ENCODE measurements at places on chromosomes 16 and 17. TPM values are rescaled to one million over a fixed set of nuclear protein-coding genes. Genes with fewer than 3 reads are reported as not detected.
A peak's percentile ranks its signal among the peaks of the same experiment; 100 is the strongest.

PRR11 gene
- total RNA-seq = 1.5 TPM

- H3K4me3 ChIP-seq = no peak overlapping the region
- no peak overlapping the region for H3K27ac ChIP-seq
- peaks cover 89% of the 10 kb centered on the region for H3K36me3 ChIP-seq
- DNase-seq = no peak
These were observed 20.0 kb downstream of the CLUAP1 start for GRCh38 chr16:3520841-3521240.

- H3K36me3 ChIP-seq = peaks cover 1% of the 10 kb centered on the region
- H3K27ac ChIP-seq = no peak overlapping the region
- no peaks in the 10 kb centered on the region for H3K27me3 ChIP-seq
- no peak for DNase-seq
These were observed 76.9 kb downstream of the MRTFB start for GRCh38 chr16:14148016-14148415.

DNA sequence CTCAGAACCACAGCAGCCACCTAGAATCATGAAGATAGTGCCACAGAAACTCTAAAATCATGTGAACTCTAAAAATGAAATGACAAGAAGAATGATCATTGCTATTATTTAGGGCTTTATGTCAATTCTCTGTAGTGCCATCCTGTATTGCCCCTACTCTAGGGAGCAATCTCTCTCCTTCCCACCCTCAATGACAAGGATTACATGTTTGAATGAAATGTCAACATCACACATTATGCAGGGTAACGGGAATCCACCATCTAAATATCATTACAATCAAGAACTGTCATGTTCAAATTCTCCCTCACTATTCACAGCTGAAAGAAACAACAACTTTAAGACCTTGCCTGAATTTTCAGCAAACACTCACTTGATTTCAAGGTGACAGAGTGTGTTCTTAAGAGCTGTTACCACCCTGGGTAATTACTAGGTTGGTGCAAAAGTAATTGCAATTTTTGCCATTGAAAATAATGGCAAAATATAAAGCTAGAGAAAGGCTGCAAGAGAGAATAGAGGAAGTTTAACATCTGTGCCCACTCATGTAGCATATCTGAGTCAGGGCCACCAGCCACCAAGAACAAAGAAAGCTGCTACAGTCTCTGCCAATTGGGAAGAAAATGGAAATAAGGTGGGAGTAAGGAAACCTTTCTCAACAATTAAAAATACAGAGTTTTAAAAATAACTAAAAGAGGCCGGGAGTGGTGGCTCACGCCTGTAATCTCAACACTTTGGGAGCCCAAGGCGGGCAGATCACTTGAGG is 112.8 kb upstream of the PSMD7 start:
- H3K36me3 ChIP-seq = no peaks in the 10 kb centered on the region
- H3K27me3 ChIP-seq = no peaks in the 10 kb centered on the region
- no peak overlapping the region for H3K27ac ChIP-seq
- H3K4me3 ChIP-seq = no peak overlapping the region

DNA sequence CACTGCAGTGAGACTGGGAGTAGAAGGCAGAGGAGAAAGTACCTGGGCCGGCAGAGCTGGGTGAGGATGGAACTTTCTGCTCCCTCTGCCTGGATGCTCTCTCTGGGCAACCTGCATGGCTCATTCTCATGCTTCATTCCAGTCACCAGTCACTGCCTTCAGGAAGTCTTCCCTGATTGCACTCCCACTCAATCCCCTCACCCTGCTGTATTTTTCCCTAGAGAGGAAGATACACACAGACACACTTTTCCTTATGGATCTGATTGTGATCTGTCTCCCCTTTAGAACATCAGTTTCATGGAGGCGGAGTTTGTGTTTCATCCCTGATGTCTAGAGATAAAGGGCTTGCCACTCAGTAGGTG is 44.9 kb downstream of the MEAK7 start:
- DNase-seq = no peak
- H3K4me3 ChIP-seq = no peak overlapping the region
- H3K27ac ChIP-seq = no peak overlapping the region

DNA sequence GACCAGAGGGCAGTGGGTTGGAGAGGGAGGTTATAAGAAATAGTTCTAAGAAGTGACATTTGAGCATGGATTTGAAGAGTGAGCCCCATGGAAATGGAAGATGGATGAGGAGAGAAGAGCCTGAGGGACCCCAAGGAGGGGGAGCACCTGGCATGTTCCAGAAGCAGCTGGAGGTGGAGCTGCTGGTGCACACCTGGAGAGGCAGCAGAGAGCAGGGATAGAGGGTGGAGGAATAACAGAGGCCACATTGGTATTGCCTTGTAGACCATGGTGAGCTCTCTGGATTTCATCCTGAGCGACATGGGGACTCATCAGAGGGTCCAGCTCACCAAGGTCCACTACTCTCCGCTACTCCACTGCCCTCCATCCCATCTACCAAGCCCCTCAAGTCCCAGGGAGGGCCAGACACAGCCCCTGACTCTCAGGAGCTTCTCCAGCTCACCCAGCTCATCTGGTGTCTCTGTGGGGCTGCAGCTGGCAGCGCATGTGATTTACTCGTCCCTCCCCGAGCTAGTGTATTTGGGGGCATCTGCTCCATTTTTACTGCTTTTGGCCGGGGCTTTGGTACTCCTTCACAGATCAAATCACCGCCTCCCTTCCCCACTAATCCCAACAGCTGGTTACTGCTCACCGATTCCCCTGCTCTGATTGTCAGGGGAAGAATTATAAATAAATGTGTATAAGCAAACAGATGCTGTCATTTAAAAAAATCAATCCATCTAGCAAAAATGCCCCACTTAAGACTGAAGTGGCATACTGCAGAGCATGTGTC is 22.1 kb upstream of the KDM8 start:
- H3K27ac ChIP-seq = no peak overlapping the region
- H3K4me1 ChIP-seq = no peaks in the 10 kb centered on the region

PABPN1L gene
- not detected for total RNA-seq

ADORA2B gene
- total RNA-seq = 0.55 TPM

KCNJ18 gene
- total RNA-seq = not detected

CALB2 gene
- total RNA-seq = 0.36 TPM

DNA sequence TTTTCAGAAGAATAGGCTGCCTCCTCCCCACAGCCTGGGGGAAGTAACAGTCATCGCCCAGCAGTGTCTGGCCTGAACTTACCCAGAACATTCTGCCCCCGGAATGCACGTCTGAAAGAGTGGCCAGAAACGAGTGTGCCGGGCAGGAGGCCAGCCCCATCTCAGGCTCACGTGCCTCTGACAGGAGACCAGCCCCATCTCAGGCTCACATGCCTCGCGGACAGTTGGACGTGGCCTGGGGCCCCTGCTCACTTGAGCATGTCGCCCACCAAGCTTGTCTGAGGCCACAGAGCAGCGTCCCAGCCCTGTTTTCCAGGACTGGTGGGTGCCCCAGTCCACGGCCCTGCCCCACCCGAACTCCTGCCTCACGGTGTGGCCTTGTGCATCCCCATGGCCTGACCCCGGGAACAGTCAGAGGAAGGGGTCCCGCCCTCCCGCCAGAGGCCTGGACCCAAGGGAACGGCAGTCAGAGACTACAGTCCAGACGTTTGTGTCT is 16.3 kb upstream of the CDH15 start:
- peak overlapping the region; percentile 68 for H3K27ac ChIP-seq
- no peak overlapping the region for H3K4me3 ChIP-seq
- H3K36me3 ChIP-seq = peaks cover 19% of the 10 kb centered on the region
- H3K4me1 ChIP-seq = peaks cover 30% of the 10 kb centered on the region
- no peaks in the 10 kb centered on the region for H3K27me3 ChIP-seq
- DNase-seq = peak; percentile 73

- H3K4me3 ChIP-seq = no peak overlapping the region
- H3K27ac ChIP-seq = no peak overlapping the region
- DNase-seq = no peak
- no peaks in the 10 kb centered on the region for H3K36me3 ChIP-seq
These were observed 881.3 kb downstream of the CDH11 start for GRCh38 chr16:64240586-64240985.

NPIPB6 gene
- 1.1 TPM for total RNA-seq

DNA sequence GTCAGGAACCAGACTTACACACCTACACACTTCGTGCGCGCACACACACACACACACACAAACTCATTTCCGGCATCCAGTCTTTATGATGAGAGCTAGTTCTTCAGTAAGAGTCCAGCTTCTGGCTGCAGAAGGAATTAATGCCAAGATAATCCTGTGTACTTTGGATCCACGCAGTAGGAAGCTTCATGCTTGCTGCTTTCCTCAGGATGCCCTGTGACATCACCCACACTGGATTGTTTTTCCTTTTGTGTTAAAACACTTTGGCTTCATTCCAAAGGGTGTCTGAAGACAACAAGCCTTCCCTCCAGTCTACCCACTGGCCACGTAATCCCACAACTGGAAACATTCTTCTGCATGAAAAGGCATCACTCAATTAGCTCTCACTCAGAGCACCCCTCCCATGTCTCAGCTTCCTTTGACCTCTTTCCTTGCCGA is 35.4 kb downstream of the KCNJ16 start:
- no peaks in the 10 kb centered on the region for H3K36me3 ChIP-seq
- no peak for DNase-seq
- H3K27me3 ChIP-seq = no peaks in the 10 kb centered on the region

DNA sequence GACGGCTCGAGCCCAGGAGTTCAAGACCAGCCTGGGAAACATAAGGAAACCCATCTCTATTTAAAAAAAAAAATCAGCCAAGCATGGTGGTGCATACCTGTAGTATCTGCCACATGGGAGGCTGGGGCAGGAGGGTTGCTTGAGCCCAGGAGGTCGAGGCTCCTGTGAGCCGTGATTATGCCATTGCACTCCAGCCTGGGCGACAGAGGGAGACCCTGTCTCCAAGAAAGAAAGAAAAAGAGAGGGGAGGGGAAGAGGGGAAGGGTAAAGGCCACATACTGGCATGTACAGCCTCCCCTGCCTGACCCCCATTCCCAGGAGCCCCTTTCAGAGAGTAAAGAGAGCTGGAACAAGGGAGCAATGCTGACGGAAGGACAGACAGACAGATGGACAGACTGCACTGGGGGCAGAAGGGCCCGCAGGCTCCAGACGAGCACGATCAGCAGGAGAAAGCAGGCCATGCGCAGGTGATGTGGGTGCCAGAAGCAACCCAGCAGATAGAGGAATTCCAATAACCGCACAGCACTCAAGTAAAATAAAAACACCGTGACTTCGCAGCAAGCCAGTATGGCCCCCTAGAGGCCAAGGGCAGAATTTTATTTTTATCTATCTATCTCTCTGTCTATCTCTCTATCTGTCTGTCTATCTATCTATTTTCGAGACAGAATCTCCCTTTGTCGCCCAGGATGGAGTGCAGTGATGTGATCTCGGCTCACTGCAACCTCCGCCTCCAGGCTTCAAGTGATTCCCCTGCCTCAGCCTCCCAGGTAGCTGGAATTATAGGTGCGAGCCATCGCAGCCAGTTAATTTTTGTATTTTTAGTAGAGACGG is 27.1 kb upstream of the SNN start:
- no peaks in the 10 kb centered on the region for H3K36me3 ChIP-seq
- H3K27me3 ChIP-seq = no peaks in the 10 kb centered on the region
- peaks cover 20% of the 10 kb centered on the region for H3K4me1 ChIP-seq
- peak overlapping the region; percentile 19 for H3K4me3 ChIP-seq
- no peak for DNase-seq
